ENCODE measurements at places on chromosomes 11 and 22.
A peak's percentile ranks its signal among the peaks of the same experiment; 100 is the strongest.

DNA sequence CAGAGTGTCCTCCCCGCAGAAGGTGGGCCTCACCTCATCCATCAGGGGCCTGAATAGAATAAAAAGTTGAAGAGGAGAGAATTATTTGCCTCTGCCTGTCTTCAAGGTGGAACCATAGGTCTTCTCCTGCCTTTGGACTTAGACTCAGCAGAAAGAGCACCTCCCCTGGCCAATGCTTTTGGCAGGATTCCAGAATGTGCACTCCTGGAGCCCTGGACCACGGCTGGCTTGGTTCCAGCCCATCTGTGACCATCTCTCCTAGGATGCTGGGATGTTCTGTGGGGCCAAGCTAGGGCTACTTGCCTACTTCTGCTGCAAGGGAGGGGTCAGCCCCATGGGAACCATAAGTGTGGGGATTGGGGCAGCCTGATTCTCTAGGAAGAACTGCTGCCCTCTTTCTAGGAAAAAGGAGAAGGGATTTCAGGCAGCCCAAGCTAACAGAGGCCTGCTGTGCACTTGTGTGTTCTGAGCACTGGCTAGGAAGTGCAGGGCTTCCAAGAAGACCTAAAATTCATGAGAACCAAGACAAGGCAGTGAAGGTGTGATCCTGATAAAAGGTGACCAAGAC lies 32.2 kb upstream of the SHANK2 start:
- peak; percentile 17 for DNase-seq

GRCh38 chr11:127931803-127932202 lies 655.6 kb downstream of the ETS1 start:
- DNase-seq = no peak

DNA sequence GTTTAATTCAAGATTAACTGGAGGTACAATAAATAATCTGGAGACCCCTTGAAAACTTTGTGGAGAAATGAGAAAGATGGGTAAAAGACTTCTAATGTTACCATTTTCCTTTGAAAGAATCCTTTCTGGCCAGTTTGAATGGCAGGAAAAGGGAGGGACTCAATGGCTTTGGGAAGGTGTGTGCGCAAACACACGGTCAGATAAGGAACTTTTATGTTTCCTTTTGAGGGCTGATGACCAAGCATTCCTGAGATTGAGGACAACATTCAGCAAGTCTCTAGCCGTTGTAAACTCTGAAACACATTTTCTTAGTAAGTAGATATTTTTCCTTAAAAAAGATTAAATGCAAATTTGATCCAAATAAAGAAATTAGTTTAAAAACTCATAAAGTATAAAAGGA lies 909.7 kb upstream of the TENM4 start:
- no peak for DNase-seq

GRCh38 chr11:126790550-126791081 lies 210.0 kb downstream of the KIRREL3 start:
- no peak for DNase-seq

DNA sequence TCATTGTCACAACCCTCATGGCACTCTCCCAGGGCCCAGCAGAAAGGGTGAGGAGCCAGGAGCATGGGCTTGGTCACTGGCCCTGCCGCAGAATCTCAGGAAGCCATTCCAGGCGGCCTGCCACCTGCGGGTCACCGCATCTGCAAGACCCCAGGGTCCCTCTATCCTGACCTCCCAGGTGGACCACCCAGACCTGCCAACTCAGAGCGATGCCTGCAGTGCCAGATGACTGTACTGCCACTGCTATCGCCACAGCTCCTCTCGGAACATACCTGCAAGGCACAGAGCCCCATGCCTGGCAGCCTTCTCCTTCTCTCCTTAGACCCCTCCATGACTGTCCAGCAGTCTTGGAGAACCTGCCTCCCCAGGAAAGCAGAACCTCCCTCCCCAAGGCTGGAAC lies 26.4 kb upstream of the ELFN2 start:
- no peak for DNase-seq

GRCh38 chr22:25661073-25661472 lies 80.9 kb upstream of the MYO18B start:
- DNase-seq = no peak

GRCh38 chr11:68927280-68928135 lies 23.8 kb downstream of the IGHMBP2 start:
- no peak for DNase-seq

DNA sequence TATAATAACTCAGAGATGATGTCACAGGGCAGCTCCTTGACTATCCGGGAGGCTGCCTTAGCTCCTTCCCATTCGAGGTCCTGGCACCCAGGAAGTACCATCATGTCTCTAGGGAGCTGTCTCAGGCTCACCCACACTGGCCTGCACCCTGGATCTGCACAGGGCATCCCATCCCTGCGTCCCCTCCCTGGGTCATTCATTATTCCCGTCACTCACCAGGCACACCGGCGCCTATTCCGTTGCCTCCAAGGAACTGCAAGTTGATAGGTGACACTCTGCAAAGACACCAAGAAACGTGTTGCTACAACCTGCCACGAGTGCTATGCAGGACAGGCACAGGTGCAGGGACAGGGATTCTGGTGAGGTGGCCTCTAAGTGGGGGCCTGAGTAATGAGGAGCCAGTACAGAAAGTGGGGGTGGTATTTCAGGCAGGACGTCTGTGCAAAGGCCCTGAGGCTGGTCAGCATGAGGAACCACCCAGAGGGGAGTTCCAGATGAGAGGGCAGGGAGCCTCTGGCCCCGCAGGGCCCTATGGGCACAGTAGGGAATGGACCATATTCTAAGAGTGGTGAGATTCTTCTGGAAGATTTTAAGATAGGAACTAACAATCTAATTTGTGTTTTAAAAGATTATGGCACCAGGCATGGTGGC lies 71.6 kb upstream of the SHANK2 start:
- no peak for DNase-seq

- DNase-seq = no peak
Measured at GRCh38 chr11:68574308-68574707, 110.0 kb upstream of the GAL start.

DNA sequence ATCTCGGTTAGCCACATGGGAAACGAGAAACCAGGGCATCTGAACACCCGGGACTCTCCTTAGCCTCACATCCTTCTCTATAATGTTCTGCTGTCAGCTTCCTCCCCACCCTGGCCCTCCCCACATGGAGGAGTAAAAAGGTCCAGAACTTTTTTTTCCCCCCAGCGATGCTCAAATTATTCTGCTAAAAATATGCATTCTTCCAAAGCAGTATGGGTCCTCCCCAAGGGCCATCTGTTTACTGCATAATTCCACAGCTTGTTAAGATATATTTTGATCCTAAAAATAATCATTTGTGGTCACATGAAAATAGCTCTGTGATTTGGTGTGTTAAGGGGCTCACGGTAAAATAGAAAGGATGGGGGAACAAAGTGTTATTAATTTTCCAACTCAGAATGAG lies 281.5 kb upstream of the NARS2 start:
- DNase-seq = no peak

GRCh38 chr22:41974691-41975290 lies 5.5 kb downstream of the SEPTIN3 start:
- DNase-seq = no peak

DNA sequence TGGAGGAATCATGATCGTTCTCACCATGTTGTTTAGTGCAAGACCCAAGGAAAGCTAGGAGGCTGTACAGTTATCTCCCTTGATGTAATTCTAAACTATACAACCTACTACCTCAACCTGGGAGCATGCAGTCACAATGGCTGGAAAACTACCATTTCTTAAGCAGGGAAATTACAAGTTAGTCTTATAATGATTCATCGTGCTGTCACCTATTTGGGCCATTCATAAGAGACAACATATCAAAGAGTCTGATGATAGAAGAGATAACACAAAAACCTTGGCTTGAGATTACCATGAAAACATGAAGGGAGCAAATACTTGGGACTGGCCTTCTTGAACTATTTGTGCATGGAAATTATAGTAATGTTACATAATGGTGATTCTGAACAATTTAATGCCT lies 30.5 kb upstream of the BLID start:
- DNase-seq = no peak

DNA sequence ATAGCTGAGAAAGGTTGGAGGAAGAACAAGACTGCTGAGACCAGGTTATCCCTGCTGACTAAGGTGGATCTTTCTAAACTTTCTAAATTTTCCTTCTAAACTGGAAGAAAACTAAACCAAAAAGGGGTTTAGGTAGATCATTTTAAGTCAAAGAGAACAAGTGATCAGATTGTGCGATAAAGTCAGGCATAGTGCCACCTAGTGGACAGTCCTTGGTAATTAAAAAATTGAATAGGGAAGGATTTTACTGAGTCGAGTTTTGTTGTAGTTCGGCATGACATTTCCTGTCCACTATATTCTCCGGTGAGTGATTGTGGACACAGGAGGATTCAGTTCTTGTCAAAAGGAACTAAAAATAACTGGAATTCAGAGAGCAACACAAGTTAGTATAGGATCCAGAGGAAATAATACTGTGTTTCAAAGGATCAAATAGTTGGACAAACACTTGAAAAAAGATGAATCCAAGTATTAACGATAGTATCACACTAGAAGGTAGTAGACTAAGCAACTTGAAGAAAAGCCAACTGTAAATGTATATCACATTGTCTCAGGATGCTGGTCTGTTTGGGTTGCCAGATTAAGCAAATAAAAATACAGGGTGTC lies 1236.4 kb downstream of the FAM181B start:
- DNase-seq = peak; percentile 0

- DNase-seq = no peak
Measured at GRCh38 chr11:303363-303762, 4.0 kb upstream of the IFITM5 start.

DNA sequence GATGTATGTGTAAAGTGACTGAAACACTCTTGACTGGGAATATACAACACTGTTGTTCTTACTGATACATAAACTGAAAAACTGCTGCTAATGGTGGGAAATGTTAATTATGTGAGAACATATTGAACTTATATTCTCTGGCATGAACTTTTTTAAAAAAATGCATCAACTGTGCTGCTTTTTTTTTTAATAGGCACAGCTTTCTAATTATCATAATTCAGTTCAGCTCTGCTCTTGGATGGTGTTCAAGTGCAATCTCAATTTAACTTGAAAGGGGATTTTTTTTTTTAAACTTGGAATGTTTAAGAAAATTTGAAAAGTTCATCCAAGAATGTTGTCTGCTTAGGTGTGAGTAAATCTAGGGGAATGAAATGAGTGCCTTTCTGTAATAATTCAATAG lies 5.2 kb downstream of the TEAD1 start:
- DNase-seq = no peak

- no peak for DNase-seq
Measured at GRCh38 chr22:29987137-29987536, 93.1 kb upstream of the HORMAD2 start.

DNA sequence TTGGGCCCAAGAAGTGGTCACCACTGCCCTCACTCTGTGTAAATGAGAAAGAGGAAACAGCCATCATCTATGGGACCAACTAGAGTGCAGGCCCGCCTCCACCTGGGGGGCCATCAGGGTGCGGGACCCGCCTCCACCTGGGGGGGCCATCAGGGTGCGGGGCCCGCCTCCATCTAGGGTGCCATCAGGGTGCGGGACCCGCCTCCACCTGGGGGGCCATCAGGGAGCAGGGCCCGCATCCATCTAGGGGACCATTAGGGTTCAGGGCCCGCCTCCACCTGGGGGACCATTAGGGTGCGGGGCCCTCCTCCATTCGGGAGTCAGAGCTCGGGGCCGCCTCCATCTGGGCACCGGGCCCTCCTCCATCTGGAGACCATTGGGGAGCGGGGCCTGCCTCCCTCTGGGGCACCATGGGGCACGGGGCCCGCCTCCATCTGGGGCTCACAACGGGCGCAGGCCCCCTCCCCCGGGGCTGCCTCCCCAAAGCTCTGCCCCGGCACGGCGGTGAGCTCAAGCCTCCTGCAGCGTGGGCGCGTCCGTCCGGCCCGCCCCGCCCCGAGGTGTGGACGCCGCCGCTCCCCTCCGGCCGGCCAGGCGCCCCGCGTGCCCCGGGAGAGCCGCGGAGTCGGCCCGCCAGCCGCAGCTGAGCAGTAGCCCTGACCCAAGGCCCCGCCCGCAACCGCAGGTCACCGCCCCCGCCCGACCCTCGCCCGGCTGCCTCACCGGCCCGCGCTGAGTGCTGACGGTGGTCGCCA lies 512 bp downstream of the TOLLIP start:
- no peak for DNase-seq

DNA sequence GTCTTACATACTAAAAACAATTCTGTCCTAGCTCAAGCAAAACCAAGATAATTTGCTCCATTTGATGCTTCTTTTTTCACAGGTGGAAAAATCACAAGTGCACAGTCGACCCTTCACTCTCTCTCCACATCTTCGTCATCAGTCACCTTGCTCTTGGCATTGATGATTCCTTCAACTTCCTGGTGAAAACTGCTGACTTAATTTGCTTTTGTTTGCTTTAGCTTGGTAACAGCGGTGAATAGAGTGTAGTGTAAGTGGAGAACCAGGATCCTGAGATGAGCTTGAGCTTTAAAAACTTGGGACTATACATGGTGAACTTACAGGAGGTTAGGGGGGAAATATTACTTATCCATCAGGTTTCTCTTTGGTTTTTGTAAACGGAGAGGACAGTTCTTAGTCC lies 331.1 kb upstream of the ARHGAP42 start:
- DNase-seq = no peak

DNA sequence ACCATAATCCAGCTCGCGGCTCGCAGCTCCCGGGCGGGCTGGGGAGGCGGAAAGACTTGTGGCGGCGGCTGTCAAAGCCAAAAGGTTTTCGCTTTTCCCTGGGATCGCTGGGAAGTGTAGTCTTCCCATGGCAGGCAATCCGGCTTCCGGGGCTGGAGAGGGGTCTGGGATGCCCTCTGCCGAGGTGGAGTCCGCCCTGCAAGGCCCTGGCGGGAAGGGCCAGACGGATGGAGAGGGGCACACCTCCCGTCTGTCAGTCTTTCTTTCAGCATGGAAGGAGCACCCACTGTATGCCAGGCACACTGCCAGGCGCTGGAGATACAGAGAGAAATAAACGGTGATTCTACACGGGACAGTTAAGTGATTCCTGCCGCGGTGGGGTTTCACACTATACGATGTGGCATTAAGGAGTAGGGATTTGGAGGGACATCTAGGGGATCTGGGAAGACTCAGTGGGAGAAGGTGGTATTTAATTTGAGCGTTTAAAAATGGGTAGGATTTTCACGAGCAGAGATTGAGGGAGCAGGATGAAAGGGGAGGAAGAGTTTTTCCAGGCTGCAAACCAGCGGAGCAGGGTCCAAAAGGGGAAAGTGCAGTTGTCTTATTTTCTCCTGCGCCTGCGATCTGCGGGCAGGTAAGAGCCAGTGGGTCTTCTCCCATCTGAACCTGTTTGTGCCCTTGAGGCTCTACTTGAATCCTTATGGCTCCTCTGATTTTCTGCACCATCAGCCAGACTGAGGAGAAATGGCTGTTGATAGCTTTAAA lies at the start of gene BACE1:
Gene BACE1 (minus strand): TSS at position 60 of the 765 bp plus-strand sequence. CDS start 461 bp downstream, outside the sequence.
- peak; percentile 62 for DNase-seq

DNA sequence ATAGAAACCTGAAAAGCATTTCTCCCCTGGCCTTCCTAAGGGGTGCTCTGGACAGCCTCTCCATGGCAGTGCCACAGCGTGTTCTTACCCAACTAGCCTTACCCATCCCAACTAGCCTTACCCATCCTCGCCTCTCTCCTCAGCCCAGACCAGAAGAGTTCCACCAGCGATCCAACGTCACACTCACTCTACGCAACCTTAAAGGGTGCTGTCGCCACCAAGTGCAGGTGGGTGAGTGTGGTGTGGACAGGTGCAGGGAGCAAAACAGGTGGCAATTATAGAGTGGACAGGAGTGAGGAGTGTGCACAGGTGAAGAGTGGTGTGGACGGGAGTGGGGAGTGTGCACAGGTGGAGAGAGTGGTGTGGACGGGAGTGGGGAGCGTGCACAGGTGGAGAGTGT lies 17.8 kb downstream of the TMEM121B start:
- DNase-seq = no peak

All from DMS 273 treated with DMSO at 0.1 percent for 48 hours (cell line).